ENCODE measurements at places on chromosomes 4 and X. TPM values are rescaled to one million over a fixed set of nuclear protein-coding genes. Genes with fewer than 3 reads are reported as not detected.

DNA sequence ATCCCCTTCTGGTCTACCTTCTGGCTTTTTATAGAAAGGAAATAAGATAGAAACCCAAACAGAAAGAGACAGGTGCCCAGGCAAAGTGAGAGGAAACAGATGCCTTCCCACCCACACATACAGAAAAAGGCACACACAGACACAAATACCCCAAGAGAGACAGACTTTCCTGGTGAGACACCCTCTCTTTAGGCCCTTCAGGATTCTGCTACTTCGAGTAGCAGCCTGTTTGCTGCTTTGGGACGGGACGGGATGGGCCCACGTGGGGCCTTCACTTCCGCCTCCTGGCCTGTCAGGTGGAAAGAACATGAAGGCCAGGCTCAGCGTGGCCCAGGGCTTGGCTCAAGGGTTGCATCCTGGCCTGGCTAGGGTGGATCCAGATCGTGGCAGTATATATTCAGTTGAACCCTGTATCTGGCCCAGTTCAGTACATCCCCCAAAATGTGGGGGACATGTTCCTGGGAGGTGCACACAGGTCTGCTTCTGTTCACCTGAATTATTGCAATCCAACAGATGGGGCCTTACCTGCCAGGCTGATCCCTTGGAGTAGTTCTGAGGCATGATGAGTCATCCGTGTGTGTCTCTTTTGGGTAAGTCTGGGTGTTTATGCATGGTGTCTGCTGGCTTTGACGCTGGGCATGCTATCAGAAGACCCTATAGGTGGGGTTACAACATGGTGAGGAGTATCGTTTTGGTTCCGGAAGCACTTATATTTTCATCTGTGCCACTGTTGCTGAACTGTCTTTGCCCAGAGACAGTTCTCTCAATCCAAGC, 2.4 kb downstream of the ZNF275 start:
- H3K4me1 ChIP-seq = no peaks in the 10 kb centered on the region
- H3K36me3 ChIP-seq = peaks cover 29% of the 10 kb centered on the region
- no peak for DNase-seq
- H3K27ac ChIP-seq = no peak overlapping the region
- no peak overlapping the region for H3K4me3 ChIP-seq

DNA sequence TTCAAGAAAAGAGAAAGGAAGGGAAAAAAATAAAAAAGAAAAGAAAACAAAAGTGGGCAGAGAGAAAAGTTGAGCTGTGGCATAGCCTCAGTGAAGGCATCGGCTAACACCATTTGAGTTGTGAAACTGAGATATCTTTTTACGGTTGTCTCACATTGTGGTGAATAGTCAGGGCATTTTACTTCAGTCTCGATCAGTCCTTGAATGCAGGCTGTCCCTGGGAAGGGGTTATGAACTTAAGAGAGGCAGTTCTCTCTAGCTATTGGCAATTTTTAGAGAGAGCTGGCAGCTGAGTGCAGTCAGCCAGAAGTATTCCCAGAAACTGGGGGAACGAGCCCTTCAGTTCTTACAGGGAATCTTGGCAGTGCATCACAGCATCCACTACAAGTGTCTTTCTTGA, 93.5 kb upstream of the SLC6A14 start:
- no peaks in the 10 kb centered on the region for H3K4me1 ChIP-seq
- DNase-seq = no peak
- H3K36me3 ChIP-seq = no peaks in the 10 kb centered on the region
- H3K4me3 ChIP-seq = no peak overlapping the region

DNA sequence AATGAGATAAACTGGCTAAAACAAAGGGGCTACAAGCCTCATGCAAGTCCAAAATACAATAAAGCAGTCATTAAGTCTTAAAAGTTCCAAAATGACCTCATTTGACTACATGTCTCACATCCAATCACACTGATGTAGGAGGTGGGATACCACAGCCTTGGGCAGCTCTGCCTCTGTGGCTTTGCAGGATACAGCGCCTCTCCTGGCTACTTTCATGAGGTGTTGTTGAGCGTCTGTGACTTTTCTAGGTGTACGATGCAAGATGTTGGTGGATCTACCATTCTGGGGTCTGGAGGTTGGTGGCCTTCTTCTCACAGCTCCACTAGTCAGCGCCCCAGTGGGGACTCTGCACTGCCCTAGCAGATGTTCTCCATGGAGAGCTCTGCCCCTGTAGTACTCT, 944.9 kb downstream of the TECRL start:
- H3K4me3 ChIP-seq = no peak overlapping the region
- peak; percentile 29 for DNase-seq
- no peak overlapping the region for H3K27ac ChIP-seq
- H3K27me3 ChIP-seq = no peaks in the 10 kb centered on the region
- H3K36me3 ChIP-seq = no peaks in the 10 kb centered on the region

DNA sequence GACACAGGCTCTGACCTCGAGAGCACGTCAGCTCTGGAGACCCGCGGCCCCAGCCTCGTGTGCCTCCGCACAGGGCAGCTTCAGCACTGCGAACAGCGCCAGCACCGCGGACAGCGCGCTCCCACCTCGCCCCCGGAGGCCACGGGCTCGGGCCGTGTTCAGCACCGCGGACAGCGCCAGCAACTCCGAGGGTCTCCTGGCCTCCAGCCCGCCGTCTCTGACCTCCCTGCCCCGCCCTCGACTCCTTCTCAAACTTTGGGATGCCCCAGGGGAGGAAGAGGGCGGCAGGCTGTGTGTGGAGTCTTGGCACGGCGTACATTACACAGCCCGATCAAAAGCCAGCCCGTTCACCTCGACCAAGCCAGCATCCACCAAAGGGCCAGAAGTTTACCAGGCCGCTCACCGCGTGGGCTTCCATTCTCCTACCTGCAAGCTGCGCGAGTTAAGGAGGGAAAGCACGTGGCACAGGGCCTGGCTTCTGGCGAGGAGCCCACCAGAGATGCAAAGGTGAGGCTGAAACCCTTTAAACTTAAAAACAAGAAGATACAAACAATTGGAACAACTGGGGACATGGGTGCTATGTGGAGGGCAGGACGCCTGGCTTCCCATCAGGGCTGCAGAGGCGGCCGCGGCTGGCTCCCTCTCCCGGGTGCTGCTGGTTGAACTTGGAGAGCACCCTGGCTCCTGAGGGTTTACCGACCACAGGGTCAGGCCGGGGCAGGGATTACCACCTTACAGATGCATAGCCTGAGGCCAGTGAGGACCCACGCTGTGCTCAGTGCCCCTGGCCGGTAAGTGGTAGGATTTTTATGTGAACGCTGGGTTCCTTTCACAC, 4.5 kb upstream of the NKX1-1 start:
- H3K27me3 ChIP-seq = peaks cover 54% of the 10 kb centered on the region
- no peak overlapping the region for H3K27ac ChIP-seq
- H3K4me3 ChIP-seq = peak overlapping the region; percentile 35
- peak; percentile 87 for DNase-seq
- no peaks in the 10 kb centered on the region for H3K4me1 ChIP-seq
- no peaks in the 10 kb centered on the region for H3K36me3 ChIP-seq

DNA sequence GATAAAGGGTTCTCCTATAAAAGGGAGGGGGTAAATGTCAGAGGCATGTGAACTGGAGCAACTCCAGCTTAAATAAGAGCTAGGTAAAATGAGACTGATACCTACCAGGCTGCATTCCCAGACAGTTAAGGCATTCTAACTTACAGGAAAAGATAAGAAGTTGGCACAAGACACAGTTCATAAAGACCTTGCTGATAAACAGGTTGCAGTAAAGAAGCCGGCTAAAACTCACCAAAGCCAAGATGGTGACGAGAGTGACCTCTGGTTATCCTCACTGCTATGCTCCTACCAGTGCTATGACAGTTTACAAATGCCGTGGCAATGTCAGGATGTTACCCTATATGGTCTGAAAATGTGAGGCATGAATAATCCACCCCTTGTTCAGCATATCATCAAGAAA, 13.1 kb upstream of the SULT1B1 start:
- H3K4me1 ChIP-seq = no peaks in the 10 kb centered on the region
- H3K27me3 ChIP-seq = no peaks in the 10 kb centered on the region
- no peak overlapping the region for H3K27ac ChIP-seq
- DNase-seq = no peak
- H3K36me3 ChIP-seq = no peaks in the 10 kb centered on the region

GRCh38 chr4:165783626-165784025, 89.4 kb upstream of the TLL1 start:
- H3K36me3 ChIP-seq = no peaks in the 10 kb centered on the region
- DNase-seq = no peak
- no peak overlapping the region for H3K27ac ChIP-seq
- H3K4me1 ChIP-seq = 0 out of 2 replicates have a peak, but pooled peaks cover 2% of the 10 kb centered on the region

Gene SMIM10L2A
- total RNA-seq = 18.3 TPM

Gene FGF2
- total RNA-seq = 95.2 TPM

Gene ASB11
- total RNA-seq = not detected

Gene IDH3G
- 43.2 TPM for total RNA-seq

Gene TRPC5OS
- not detected for total RNA-seq

All from H9 (cell line).